ENCODE measurements at places on chromosomes 12 and 14.
A peak's percentile ranks its signal among the peaks of the same experiment; 100 is the strongest.

DNA sequence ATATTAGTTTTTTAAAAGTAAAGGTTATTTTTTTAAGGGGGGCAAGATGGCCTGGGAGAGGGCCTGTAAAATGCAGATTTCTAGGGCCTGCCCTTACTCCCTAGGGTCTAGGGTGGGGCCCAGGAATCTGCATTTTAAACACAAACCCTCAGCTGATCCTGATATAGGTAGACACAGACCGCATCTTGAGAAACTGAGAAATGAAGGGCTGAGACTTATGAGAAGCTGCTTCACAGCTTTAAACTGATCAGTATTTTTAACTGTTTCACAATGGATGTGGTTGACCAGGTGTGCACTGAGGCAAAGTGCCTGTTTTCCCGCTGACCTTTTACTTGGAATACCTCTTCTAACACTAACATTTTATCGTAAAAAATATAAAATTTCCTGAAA, 84.0 kb downstream of the CCDC88C start:
- peaks cover 58% of the 10 kb centered on the region for H3K36me3 ChIP-seq
- H3K27me3 ChIP-seq: no peaks in the 10 kb centered on the region
- H3K4me1 ChIP-seq: peaks cover 39% of the 10 kb centered on the region
- no peak overlapping the region for H3K4me3 ChIP-seq

- H3K27me3 ChIP-seq: no peaks in the 10 kb centered on the region
- no peak for DNase-seq
- H3K4me1 ChIP-seq: peaks cover 53% of the 10 kb centered on the region
- peaks cover 4% of the 10 kb centered on the region for H3K36me3 ChIP-seq
- H3K27ac ChIP-seq: peak overlapping the region; percentile 100
Measured at GRCh38 chr12:94206886-94207285, 58.5 kb downstream of the PLXNC1 start.

DNA sequence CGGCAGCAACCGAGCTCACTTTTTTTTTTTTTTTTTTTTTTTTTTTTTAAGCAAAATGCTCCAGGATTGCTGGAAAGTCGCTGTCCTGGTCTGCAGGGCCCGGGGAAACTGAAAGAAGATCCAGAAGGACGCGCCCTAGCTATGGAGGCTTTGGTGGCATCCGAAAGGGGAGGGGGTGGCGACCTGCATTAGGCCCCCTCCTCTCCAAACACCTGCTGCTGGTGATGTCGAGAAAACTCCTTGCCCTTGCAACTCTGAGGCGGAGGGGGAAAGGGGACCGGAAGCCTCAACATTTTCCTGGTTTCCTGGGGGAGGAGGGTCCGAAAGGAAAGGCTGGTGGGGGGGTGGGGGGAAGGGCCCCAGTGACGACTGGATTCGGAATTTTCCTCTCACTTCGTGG, 421.1 kb downstream of the VRK1 start:
- no peak for DNase-seq
- no peaks in the 10 kb centered on the region for H3K36me3 ChIP-seq
- H3K4me1 ChIP-seq: no peaks in the 10 kb centered on the region
- no peak overlapping the region for H3K27ac ChIP-seq

DNA sequence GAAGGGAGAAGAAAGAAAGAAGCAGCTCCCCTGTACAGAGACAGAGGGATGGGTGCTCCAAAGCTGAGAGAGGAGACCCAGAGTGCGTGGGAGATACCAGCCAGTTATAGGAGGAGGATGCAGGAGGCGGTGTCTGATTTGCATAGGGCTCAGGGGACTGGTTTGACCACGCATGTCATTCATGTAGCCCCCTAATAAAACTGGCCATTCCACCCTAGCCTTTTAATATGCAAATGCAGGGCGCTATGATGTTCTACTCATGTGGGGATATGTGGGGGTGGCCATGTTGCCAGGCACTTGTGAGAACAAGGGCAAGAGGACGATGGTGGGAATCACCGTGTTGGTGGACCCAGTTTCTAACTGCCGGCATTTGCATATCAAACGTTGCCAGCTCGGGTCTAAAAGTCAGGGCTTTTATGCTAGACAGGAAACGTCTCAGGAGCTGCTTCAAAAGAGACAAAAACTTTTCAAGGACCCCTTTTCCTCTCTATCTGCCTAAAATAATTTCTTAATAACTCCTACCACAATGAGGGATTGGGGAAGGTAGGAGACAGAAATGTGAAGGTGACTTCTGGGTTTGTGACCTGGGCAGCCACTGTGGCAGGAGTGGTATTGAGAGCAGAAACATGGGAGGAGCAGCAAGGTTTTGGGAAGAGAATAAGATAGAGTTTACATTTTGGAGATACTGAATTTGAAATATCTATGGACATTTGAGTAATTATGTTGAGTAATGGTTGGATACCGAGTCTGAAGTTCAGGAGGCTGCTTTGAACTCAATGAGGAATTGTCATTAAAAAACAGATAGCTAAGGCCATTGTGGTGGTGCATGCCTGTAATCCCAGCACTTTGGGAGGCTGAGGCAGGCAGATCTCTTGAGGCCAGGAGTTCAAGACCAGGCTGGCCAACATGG, 2.2 kb upstream of the ATXN3 start:
- H3K27me3 ChIP-seq: no peaks in the 10 kb centered on the region
- no peak overlapping the region for H3K27ac ChIP-seq
- no peaks in the 10 kb centered on the region for H3K36me3 ChIP-seq
- H3K4me1 ChIP-seq: no peaks in the 10 kb centered on the region
- no peak for DNase-seq

DNA sequence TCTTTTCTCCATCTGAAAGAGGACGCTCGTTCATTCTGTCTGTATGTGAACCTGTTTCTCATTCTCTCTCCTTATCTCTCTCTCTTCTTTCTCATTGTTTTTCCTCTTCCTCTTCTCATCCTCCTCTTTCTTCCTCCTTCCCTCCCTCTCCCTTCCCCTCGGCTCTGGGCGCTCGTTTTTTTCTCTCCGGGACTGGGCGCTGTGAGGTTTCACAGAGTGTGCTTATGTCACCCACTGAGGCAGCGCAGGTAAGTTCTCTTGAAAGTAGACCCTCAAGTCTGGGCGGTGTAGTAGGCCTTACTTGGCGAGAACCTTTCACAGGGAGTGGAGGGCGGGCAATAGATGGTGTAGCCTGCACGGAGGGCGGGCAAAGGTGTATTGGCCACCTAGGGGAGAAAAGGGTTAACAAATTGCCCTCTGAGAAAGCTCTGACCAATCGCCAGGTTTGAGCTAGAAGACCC, 4.5 kb upstream of the SIX1 start:
- H3K27me3 ChIP-seq: peaks cover 16% of the 10 kb centered on the region
- DNase-seq: no peak
- no peak overlapping the region for H3K27ac ChIP-seq
- no peaks in the 10 kb centered on the region for H3K36me3 ChIP-seq
